ENCODE measurements at places on chromosomes 3 and 15.

GRCh38 chr3:114356066-114356465, 62.2 kb downstream of the TIGIT start:
- no peak for DNase-seq

DNA sequence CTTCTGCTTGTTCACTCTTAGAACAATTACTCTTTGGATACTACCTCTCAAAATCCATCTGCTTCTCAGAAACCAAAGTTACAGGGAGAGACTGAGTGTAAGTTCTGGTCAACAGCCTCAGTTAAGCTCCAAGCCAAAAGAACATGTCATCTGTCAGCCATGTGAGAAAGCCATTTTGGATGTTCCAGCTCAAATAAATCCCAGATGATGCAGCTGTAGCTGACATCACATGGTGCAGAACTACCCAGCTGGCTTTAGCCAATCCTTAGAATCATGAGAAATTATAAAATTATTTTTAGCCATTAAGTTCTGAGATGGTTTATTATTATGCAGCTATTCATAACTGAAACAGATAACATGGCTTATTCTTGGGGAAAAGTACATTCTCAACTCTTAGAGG, 696.0 kb downstream of the ZNF385D start:
- DNase-seq = no peak

- DNase-seq = no peak
Measured at GRCh38 chr3:175896655-175897054, 1037.5 kb downstream of the NAALADL2 start.

DNA sequence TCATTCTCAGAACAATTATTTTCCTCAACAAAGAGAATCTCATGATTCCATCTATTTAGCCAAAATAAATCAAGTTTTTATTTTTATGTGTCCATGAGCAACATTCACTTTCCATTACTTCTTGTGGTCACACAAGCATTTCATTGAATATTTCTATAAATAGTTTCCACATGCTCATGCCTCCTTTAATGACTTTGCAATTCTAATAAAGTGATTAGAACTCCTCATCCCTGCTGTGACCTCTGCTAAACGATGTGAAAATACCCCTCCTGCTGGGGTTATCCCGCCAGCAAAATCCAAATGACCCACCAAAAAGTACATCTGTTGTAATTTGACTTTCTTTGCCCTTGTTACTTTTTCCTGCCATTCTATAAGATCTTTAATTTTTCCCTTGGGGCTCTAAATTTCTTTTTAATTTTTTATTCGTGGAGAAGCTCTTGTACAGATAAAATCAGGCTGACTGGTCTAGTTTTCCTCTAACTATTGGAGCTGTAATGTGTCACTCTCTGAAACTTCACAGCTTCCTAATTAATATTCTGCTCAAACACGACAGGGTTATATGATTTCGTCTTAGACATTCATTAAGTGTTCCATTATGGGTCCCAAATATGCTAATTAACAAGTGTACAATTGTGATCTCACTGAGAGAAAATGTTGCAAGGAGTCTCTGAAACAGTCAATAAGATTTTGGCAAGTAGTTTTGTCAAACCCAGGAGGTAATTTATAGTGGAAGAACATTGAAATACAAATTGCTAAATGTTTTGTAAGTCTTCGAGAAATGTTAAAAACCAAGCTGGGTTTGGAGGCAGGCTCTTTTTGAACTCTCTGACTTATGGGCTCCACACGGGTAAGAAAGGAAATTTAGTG, 533.1 kb upstream of the NAALADL2 start:
- DNase-seq = peak; percentile 47

DNA sequence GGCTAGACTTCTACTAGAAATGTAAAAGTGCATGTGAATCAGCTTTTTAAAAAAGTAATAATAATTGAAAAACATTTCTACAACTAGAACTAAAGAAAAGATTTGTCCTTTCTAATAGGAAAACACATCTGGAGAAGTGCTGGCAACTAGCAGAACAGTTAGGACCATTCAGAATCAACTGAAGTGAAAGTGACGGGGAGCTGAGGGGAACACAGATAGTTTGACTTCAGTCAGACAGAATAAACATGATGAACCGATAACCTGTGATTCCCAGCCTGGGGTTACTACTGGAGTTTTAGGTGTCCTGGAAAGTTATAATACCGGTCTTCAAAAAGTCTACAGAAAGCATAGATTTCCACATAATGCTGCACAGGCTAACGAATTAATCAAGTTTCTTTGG, 28.1 kb downstream of the OPA1 start:
- DNase-seq = no peak

DNA sequence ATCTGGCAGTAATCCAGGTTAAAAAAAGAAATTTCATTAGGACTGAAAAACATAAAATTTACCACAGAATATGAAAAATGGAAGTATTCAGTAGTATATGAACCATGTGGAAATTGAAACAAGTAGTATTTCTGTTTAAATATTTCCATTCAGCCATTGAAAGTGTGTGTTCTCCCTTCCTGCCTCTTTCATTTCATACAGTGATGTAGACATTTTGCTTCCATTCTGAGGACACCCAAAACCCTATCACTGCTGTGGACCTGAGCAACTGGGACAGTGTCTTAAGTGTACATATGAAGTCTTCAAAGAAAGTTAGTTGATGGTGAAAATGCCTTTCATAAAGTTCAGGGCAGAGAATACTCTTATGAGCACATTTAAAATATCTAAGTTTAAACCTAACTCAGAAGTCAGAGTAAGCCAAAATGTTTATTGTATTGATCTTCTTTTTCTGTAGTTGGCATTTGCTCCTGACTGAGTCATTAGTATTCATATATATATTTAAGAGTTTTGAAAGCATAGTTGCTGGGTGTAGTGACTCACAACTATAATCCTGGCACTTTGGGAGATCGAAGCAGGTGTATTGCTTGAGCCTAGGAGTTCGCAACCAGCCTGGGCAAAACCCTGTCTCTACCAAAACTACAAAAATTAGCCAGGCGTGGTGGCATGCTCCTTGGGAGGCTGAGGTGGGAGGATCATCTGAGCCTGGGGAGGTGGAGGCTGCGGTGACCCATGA, 198.8 kb downstream of the KLHL25 start:
- no peak for DNase-seq

DNA sequence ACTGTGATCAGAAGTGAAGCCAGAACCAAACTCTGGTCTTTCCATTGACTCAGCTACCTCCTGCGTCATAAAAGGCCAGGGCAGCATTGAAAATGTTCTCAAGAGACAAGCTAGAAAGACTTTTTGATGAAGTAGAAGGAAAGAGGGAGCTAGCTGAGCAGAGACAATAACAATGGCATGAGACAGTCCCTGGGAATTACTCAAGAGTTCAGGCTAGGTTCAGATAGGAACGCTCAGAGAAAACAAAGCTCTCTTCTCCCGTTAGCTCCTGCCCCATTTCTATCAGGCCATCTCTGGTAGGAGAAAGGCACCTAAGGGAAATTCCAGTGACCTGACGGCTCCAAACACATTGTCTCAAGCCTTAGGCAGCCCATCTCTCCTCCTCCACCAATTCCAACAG, 7.0 kb upstream of the OXTR start:
- no peak for DNase-seq

- no peak for DNase-seq
Measured at GRCh38 chr15:78167227-78167888, 18.2 kb downstream of the IDH3A start.

DNA sequence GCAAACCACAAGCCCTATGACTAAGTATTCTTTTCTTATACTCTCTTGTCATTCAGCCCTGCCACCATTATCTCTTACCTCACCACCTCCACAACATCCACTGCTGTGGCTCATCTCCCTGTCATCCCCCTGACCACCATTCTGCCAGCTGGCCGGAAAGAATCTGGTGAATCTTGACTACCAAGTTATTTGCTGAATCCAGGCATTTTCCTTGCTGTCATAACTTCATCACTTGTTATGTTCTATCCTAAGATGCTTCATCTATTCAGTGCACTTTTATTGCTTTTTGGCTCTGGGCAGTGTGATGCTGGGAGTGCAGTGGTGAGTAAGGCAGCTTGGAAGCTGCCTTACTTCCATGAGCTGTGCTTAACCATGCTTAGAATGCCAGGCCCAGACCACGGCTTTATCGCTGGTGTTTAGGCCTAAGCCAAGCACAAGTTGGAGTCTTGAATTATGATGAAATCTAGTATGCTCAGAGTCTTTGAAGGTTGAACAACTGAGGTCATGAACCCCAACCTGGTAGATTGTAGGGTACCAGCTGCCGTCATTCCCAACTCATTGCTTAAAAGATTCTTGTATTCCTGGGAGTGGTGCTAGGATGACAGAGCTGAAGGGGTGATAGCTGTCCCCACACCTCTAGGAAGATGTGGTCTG, 27.0 kb upstream of the APH1B start:
- DNase-seq = no peak

DNA sequence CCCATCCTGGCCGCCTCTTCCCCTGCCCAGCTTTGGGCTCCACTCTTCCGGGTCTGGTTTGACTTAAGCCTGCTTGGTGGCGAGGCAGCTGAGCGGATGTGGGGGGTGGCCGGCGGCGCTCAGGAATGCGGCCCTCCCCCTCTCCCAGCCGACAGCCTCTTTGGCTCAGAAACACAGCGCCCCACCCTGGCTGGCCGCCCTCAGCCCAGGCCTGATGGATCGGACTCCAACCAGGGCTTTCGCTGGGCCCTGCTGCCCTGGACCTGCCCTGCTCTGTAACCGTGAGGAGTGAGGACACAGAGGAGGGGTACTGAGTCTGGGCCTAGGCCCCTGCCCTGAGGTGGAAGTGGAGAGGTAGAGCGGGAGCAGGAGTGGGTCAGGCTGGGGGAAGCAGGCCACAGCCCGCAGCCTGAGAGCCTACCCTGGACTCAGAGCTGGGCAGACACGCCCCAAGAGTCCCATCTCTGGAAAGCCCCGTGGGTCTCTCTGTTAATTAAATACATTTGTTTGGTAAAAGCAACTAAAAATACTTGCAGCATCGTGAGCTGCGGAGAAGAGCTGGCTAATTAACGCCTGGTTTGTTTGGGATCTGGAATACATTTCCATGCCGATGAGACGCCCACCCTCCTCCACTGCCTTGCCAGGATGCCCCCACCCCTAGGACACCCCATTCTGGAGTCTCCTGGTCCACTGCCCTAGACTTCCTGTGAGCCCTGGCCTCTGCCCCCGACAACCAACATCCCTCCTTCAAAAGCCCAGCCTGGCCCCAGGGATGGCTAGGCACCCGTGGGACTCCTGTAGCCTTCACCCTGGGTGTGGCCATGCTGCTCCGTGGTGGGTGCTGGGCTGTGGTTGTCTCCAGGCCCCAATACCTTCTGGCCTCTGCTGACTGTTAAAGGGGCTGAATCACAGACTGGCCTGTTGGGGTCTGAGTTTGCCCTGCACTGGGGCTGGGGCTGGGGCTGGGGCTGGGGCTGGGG, 19.6 kb downstream of the PLXNA1 start:
- DNase-seq = peak; percentile 67

DNA sequence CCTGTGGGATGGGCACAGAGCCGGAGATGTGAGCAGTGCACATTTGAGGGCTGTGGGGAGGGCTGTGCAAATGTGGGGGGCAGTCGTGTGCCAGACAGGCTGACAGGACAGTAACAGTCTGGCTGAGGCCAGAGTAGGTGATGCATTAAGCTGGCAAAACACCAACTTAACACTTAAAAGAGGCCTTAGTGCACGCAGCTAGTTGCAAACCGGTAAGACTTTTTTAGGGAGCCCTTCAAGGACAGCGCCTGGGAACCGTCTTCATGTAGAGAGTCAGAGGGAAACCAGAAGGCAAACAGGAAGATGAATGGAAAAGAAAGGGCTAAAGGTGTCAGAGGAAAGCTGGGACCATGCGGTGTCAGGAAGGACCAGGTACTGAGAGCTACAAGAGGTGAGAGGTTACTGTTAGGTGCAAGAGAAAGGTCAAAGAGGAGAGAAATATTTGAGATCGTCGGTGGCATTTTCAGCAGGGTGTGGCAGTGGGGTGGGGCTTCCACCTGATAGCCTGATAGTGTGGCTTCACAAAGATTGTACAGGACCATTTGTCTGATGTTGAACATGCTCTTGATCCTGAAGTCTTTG, 30.0 kb upstream of the CHD2 start:
- no peak for DNase-seq

GRCh38 chr15:63792584-63792983, 41.2 kb downstream of the HERC1 start:
- DNase-seq = no peak

- no peak for DNase-seq
Measured at GRCh38 chr3:32381922-32382321, 9.7 kb upstream of the CMTM7 start.

GRCh38 chr15:91150502-91151160, 50.6 kb downstream of the SV2B start:
- DNase-seq = no peak

DNA sequence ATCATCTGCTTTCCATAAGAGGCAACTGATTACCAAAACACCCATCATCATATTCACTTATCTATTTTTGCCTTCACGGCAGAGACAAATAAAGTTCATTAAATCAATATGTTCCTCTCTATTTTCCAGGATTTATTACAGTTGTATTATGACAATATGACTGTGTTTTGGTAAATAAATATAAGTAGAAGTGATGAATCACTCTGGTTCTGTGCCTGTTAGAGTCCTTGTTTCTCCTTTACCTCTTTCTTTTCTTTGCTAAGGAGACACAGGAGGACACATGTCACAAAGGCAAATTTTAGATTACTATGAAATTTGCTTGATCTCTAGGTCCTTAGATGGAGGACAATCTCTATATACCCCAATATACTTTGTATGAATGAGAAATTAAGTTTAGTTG, 152.6 kb upstream of the PLSCR5 start:
- DNase-seq = no peak

- no peak for DNase-seq
Measured at GRCh38 chr3:195714380-195715011, 6.3 kb upstream of the MUC20 start.

GRCh38 chr3:134279466-134279865, 28.8 kb upstream of the RYK start:
- DNase-seq = peak; percentile 76

DNA sequence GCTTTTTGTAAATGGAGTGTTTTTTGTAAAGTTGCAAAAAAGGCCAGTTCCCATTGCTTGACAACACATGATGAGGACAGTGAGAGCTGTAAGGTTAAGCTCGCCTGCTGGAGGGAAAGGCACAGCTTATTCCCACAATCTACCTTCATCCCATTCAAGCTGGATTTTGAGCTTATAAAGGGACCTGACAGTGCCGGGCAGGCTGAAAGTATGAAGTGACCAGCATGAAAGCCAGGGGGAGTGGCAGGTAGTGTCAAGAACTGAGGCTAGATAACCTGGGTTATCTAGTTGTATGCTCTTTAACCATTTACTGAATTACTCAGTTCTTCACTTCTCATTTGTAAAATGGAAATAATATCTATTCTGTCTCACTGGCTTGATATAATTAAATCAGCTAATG, 52.3 kb upstream of the KPNA4 start:
- DNase-seq = no peak

GRCh38 chr15:62248277-62248984, 83.3 kb upstream of the C2CD4B start:
- DNase-seq = no peak

GRCh38 chr3:127889976-127890650, 24.9 kb upstream of the KBTBD12 start:
- DNase-seq = no peak

Measured in retinal pigment epithelial cell (primary cell).